ENCODE measurements at places on chromosomes 7 and 10.

DNA sequence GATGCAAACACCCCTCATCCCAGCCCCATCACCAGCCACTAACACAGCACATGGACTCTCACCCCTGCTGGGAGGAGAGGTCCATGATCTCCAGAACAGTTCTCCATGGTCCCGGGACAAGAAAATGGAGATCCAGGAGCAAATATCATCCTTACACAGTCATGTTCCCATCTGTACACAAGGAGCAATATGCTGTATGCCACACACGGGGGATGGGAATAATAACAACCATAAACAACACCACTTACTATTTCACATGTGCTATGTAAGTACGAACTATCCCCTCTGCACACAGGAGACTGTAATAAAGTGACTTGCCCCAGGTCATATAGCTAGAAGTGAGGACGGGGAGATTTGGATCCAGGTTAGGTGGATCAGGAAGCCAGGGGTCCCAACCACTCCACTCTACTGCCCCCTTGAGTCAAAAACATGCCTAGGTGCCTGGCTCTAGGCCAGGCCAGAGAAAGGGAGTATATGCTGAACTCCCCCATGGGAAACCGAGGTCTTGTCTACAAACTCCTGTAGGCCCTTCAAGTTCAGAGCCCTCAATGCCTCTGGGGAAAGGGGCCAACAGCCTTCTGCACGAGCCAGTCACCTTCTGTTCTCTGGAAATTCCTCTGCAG, 34.1 kb downstream of the LRRC20 start:
- no peaks in the 10 kb centered on the region for H3K27me3 ChIP-seq
- no peaks in the 10 kb centered on the region for H3K36me3 ChIP-seq
- no peaks in the 10 kb centered on the region for H3K4me1 ChIP-seq
- no peak overlapping the region for H3K27ac ChIP-seq
- no peak overlapping the region for H3K4me3 ChIP-seq

GRCh38 chr7:112201411-112201810, 4.8 kb downstream of the DOCK4 start:
- H3K4me3 ChIP-seq, result no peak overlapping the region
- no peak for DNase-seq
- H3K27me3 ChIP-seq, result peaks cover 79% of the 10 kb centered on the region
- peaks cover 20% of the 10 kb centered on the region for H3K4me1 ChIP-seq
- H3K27ac ChIP-seq, result no peak overlapping the region

- no peak overlapping the region for H3K27ac ChIP-seq
- H3K4me1 ChIP-seq, result peaks cover 33% of the 10 kb centered on the region
- no peaks in the 10 kb centered on the region for H3K27me3 ChIP-seq
- H3K36me3 ChIP-seq, result peaks cover 10% of the 10 kb centered on the region
- DNase-seq, result no peak
- no peak overlapping the region for H3K4me3 ChIP-seq
Measured at GRCh38 chr7:151481650-151482505, 37.8 kb downstream of the RHEB start.

GRCh38 chr7:78760620-78761355, 692.7 kb downstream of the MAGI2 start:
- no peak overlapping the region for H3K4me3 ChIP-seq
- no peaks in the 10 kb centered on the region for H3K36me3 ChIP-seq
- no peaks in the 10 kb centered on the region for H3K4me1 ChIP-seq
- no peaks in the 10 kb centered on the region for H3K27me3 ChIP-seq
- no peak overlapping the region for H3K27ac ChIP-seq

GRCh38 chr7:15925608-15926007, 239.1 kb upstream of the MEOX2 start:
- H3K27ac ChIP-seq, result no peak overlapping the region
- H3K4me1 ChIP-seq, result no peaks in the 10 kb centered on the region
- no peaks in the 10 kb centered on the region for H3K36me3 ChIP-seq
- H3K4me3 ChIP-seq, result no peak overlapping the region
- H3K27me3 ChIP-seq, result no peaks in the 10 kb centered on the region

DNA sequence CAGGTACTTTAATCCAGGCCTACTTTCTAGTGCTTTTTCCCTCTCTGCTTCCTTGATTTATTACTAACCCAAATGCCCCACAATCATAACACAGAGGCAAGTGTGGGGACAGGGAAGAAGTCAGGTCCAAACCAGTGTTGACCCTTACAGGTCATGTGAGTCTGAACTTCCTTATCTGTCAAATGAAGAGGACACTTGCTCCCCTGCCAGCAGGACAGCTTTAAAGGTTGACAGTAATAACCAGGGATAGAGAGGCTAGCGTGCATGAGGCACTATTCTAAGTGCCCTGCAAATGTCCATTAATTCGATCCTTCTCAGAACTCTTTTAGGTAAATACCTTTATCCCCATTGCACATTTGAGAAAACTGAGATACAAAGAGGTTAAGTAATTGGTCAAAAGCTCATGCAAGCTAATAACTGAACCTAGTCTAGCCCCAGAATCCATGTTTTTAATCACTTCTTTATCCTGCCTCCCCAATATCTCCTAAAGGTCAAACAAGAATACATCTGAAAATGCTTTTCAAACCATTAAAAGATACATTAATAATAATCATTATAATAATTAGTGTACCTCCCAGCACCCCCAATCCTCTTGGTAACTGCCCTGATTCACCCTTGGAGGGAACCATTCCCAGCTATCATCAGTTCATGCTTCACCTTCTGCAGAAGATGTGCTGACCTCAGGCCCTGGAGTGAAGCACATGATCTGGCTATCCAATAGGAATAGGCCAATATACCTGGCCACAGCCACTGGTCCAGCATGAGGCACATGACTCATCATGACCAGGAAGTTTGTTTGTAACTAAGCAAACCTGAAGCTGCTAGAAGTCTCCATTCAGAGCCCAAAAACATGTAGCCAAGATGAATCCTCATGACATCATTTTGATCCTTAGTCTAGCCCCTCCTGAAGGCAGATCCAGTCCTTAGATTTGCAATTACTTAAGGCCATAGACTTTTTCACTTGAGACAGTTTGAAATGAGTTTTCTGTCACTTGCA, 40.7 kb downstream of the SGMS1 start:
- H3K4me1 ChIP-seq, result peaks cover 39% of the 10 kb centered on the region
- H3K27ac ChIP-seq, result no peak overlapping the region
- peaks cover 45% of the 10 kb centered on the region for H3K36me3 ChIP-seq
- no peak overlapping the region for H3K4me3 ChIP-seq
- H3K27me3 ChIP-seq, result no peaks in the 10 kb centered on the region
- DNase-seq, result no peak

DNA sequence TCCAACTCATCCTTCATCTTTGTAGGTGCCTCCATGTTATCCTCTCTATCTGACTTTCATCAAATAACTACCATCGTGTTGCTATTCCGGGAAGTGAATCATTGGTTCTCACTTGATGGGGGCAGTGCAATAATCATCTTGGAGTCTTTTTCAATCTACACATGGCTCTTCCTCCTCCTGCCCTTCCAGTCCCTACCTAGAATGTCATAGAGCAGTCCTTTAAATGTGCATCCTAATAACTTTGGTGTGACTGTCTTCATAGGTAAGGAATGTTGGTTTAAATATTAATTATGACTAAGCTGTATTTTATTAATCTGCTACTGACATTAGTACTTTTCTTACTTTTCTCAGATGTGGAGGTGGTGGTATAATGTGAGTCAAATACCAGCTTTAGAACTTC, 8.4 kb upstream of the CDK14 start:
- no peak overlapping the region for H3K4me3 ChIP-seq
- H3K36me3 ChIP-seq, result no peaks in the 10 kb centered on the region
- peaks cover 3% of the 10 kb centered on the region for H3K4me1 ChIP-seq

DNA sequence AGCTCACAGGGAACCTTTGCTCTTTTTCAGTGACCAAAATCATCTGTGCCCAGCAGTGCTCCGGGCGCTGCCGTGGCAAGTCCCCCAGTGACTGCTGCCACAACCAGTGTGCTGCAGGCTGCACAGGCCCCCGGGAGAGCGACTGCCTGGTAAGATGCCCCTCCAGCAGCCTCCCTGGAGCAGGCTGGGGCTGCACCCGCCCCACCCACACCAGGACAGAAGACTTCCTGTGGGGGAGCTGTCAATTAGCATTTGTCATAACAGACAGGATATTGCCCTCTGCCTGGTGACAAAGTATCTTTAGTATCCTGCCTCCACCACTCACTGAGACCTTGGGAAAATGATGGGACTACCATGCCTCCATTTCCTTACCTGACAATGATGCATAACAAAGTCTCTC, 133.7 kb downstream of the EGFR start:
- H3K4me3 ChIP-seq, result no peak overlapping the region
- H3K36me3 ChIP-seq, result no peaks in the 10 kb centered on the region
- DNase-seq, result no peak
- no peak overlapping the region for H3K27ac ChIP-seq
- H3K27me3 ChIP-seq, result peaks cover 38% of the 10 kb centered on the region
- H3K4me1 ChIP-seq, result no peaks in the 10 kb centered on the region

DNA sequence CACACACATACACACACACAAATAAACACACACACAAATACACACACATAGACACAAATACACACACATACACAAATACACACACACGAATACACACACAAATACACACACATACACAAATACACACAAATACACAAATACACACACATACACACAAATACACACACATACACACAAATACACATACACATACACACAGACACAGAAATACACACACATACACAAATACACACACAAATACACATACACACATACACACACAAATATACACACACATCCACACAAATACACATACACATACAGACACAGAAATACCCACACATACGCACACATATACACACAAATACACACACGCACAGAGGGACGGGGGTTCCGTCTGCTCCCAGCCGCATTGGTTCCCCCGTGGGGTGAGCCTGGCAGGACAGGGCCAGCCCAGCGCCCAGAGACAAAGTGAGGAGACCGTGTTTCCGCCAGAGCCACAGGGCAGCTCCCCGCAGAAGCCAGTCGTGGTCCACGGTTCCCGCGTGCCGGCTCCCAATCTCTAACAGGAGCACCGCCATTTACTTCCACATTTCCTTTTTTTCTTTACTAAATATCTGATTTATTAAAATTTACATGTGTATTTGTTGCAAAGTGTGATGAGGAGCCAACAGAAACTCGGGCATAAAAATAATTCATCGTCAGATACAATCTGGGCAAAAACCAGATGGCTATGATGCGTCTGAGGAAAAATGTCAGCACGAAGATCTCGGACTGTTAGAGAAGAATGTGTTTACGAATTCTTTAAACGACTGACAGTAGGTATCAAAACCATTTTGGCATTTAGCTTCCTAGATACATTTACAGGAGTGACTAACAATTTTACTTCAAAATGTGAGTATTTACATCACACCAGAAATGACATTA, 3.1 kb upstream of the KNDC1 start:
- no peaks in the 10 kb centered on the region for H3K36me3 ChIP-seq
- no peak overlapping the region for H3K4me3 ChIP-seq
- DNase-seq, result no peak
- no peak overlapping the region for H3K27ac ChIP-seq
- H3K4me1 ChIP-seq, result no peaks in the 10 kb centered on the region
- peaks cover 8% of the 10 kb centered on the region for H3K27me3 ChIP-seq

DNA sequence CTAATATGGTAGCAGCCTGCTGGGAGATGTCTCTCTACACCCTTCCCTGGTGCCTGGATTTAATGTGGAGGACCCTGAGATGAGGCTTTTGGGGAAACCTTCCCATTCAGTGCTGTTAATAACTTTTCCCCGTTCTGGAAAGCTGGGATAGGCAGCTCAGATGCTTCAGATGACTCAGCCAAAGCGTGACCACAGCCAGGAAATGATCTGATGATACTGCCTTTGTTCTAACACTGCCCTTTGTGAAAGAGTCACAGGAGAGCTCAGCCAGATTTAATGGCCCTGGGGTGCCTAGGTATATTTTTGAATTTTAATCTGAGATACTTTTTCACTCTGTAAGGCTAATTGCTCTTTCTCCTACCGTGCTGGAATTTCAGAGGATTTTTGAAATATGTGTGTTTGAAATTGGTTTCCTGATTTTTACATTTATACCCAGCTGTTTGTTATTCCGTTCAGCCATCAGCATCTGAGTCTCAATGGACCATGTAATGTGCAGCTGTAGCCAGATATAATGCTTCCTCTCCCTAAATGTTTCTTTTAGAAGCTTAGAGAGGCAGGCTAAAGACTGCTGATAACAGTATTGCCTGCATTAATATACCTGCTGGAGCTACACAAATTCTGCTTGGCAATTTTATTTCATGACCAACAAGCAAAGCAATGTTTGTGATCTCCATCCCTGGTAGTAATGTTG, 17.8 kb downstream of the CELF2 start:
- H3K27ac ChIP-seq, result no peak overlapping the region
- H3K27me3 ChIP-seq, result peaks cover 23% of the 10 kb centered on the region
- DNase-seq, result no peak
- no peak overlapping the region for H3K4me3 ChIP-seq
- no peaks in the 10 kb centered on the region for H3K4me1 ChIP-seq
- H3K36me3 ChIP-seq, result no peaks in the 10 kb centered on the region

DNA sequence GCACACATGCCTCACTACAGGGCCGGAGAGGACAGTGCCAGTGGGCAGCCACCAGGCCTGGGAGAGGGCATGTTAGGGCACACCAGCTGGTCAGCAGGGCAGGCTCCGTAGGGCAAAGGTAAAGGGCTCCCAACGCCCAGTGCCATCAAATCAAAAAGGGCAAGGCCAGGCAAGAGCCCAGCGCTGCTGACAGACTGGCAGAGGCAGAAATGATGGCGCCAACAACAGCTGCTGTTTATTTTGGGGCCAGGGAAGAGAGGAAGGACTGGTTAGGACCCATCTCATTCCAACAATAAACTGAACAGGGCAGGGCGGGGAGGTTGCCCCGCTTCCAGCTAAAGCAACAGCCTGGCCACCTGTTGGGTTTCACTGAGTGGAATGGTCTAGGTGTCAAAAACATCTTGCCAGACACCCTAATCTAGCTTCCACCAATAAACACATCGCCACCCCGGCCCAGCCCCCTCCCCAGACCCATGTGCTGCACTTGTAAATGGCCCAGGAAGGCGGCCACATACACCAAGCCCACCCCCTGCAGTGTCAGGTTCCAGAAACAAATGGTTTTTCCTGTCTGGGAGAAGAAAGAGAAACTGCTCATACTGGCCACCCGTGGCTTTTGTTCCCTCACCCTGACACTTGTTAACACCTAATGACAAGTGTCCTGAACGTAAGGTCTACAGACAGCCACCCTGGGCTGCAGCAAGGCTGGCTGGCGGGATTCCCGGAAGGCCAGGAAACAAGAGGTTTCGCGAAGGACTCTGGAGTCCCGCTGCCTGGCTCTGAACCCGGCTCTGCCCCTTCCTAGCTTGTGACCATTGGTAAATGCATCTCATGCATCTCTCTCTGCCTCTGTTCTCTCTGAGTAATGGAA, 15.3 kb downstream of the SH3PXD2A start:
- H3K27me3 ChIP-seq, result no peaks in the 10 kb centered on the region
- H3K4me3 ChIP-seq, result no peak overlapping the region
- H3K36me3 ChIP-seq, result no peaks in the 10 kb centered on the region

- no peaks in the 10 kb centered on the region for H3K27me3 ChIP-seq
- no peak overlapping the region for H3K4me3 ChIP-seq
- no peak overlapping the region for H3K27ac ChIP-seq
- peaks cover 8% of the 10 kb centered on the region for H3K4me1 ChIP-seq
- no peak for DNase-seq
Measured at GRCh38 chr7:102122026-102122425, 164.6 kb upstream of the SH2B2 start.

Measured in naive thymus-derived CD8-positive, alpha-beta T cell (primary cell).